ENCODE measurements at places on chromosomes 1 and 21.
A peak's percentile ranks its signal among the peaks of the same experiment; 100 is the strongest.

- DNase-seq: peak; percentile 27
Measured at GRCh38 chr1:240151136-240151735, 59.6 kb downstream of the FMN2 start.

DNA sequence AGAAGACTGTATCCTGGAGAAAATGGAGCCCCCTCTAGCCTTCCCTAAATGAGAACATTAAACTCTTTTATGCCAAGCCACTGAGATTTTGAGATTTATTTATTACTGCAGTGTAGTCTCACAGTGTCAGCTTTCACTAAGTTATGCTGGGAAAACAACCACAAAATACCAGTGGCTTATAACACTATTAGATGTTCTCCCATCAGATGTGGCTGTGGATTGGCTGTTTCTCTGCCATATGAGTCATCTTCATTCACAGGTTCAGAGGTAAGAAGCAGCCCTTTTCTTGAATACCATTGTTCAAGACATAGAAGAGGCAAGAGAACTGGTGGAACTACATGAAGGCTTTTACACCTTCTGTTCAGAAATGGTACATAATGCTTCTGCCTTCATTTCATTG is 32.1 kb upstream of the ST6GALNAC5 start:
- no peak for DNase-seq

- no peak for DNase-seq
Measured at GRCh38 chr1:36231191-36231590, 6.9 kb downstream of the THRAP3 start.

GRCh38 chr21:43849532-43850299 is 15.3 kb upstream of the AGPAT3 start:
- no peak for DNase-seq

DNA sequence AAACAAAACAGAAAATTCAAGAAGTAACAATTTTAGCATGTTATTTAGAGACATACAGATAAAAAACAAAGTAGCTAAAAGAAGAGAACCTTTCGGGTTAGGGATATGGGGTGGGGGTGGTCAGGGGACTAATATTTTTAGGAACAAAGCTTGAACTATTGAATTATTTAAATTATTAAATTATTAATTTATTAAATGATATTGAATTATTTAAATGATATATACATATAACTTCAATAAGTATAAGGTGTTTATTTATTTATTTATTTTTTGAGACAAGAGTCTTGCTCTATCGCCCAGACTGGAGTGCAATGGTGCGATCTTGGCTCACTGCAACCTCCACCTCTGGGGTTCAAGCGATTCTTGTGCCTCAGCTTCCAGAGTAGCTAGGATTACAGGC is 36.0 kb downstream of the EIF2B3 start:
- no peak for DNase-seq
